Stimulated activated CD8-positive, alpha-beta memory T cell treated with anti-CD3 and anti-CD28 coated beads, Interleukin-4, amount 100 ng/mL, for 1 hour (primary cell): ENCODE measurements at places on chromosomes 12 and 14.

DNA sequence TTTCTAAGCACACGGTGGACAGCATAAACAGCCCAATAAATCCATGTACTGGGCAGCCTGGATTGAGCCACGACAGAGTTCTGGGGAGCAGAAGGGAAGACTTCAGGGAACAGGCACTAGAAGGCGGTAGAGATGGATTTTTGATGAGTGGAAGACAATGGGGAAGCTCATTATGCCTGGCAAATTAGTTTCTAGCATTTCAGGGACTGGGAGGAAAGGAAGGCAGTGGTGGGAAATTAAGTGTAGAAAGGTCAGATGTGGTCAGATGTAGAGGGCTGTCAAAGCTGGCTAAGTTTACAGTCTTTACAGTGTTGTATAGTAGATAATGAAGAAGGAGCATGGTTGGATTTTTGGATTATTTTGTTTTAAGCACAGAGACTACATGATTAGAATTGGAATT lies 9.2 kb downstream of the EGLN3 start:
- no peak for DNase-seq

- DNase-seq = no peak
Measured at GRCh38 chr12:10241727-10242126, 29.1 kb downstream of the GABARAPL1 start.

DNA sequence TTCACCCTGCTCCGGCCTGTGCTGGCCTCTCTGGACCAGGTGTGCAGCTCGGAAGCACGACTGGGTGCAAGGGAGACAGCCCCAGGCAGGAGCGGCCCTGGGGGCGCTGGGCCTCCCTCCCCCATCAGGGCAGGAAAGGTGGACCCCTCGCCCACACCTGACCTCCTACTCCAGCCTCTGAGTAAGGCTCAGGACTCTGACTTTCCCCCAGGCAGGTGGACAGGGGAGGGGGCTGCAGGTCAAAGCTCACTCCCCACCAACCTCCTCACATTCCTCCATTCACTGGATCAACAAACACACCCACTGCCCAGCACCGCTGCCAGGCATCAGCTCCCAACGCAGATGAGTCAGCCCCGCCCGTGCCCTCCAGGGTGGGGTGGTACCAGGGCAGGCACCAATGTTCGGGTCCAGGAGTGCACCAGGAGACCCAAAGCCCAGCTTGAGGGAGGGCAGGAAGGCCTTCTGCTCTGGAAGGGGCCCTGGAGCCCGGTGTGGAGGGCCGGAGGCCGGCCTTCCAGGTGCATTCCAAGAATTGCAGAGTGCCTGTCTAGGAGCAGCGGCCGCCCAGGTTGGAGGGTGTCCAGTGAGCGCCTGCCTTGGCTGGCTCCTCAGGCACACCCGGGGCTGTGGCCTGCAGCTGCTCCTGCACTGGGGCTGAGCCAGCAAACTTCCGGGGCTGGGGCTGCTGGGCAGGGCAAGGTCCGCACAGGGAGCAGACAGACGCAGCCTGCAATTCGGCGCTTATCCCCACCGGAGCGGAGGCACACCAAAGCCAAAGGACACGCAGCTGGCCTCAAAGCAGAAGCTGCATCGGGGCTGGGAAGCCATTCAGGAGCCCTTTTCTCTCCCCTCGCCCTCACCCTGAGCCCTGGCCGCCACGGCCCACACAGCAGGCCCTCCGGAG lies 1.6 kb upstream of the INF2 start:
- no peak for DNase-seq

DNA sequence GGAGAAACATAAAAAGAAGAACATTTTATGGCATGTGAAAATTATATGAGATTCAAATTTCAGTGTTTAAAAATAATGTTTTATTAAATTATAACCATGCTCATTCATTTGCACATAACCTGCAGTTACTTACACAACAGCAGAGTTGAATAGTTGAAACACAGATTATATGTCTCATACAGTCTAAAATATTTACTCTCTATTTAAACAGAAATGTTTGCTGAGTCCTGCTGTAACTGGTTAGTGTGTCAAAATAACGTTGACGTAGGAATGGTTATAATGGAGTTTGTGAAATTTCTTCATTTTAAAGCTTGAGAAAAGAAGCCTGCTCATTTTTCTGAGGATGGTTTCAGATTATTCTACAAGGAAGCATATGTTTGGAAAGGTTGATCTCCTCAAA lies 196.5 kb upstream of the GARIN2 start:
- no peak for DNase-seq

- no peak for DNase-seq
Measured at GRCh38 chr12:22974865-22975264, 349.9 kb downstream of the ETNK1 start.

- no peak for DNase-seq
Measured at GRCh38 chr14:93186466-93186865, 1.3 kb downstream of the LYSET start.

DNA sequence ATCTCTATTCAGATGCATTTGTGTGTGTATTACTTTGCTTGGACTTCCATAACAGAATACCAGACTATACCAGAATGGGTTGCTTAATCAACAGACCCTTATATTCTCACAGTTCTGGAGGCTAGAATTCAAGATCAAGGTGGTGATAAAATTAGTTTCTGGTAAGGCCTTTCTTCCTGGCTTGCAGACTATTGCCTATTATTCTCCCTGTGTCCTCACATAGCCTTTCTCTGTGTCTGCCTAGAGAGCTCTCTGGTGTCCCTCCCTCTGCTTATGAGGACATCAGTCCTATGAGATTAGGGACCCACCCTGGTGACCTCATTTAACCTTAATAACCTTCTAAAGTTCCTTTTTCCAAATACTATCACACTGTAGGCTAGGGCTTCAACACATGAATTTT lies 106.0 kb downstream of the FAR2 start:
- no peak for DNase-seq

GRCh38 chr14:79161571-79161970 lies 991.4 kb downstream of the NRXN3 start:
- no peak for DNase-seq

DNA sequence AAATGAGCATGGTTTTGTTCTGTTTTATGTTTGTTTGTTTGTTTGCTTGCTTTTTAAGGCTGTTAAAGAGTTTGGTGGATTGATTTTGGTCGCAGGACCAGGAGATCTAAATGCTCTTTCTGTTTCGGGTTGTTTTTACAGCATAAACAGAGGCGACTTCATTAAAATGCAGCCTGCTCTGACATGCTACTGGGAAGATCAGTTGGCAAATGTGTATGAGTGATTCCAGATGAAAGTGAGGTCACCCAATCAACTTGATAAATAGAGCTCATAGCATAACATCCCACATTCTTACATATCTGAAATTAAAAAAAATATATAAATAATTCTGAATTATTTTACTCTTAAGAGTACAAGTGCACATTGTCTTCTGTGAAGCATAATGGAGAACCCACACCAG lies 947.7 kb downstream of the GALC start:
- no peak for DNase-seq
